ENCODE measurements at places on chromosomes 5 and 9.

DNA sequence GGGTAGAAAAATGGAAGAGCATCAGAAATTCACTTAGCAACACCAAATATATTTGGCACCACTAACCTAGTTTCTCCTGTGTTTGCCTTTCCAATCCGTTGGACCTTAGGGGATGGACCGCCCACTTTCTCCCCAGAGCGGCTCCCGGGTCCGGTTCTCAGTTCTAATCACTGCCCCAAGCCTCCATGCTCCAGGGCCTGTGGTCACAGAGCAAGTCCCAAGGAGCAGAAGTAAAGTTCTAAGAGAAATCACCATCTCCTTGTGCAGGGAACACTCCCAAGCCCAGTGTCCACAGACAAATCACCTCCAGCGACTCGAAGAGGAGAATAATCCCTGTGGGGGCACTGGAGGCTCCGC is 728 bp upstream of the SLC1A1 start:
- DNase-seq = no peak

GRCh38 chr9:133798160-133798559 is 60.0 kb upstream of the SARDH start:
- no peak for DNase-seq

DNA sequence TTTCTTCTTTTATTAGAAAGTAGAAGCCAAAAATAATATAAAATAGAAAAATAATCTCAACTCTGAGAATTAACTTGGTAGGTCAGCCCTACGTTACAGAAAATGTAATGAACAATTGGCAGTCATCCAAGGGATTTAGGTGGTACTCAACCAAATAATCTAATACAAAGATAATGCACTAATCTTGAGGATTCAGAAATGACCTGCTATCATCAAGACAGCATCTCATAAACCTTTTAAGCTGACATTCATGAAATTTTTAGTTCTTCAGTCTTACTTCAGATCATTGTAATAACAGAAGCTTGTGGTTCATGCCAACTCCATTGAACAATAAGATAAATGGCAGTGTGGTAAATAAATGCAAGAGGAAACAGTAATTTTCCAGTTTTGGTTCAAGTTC is 1058.0 kb downstream of the MAT2B start:
- no peak for DNase-seq

DNA sequence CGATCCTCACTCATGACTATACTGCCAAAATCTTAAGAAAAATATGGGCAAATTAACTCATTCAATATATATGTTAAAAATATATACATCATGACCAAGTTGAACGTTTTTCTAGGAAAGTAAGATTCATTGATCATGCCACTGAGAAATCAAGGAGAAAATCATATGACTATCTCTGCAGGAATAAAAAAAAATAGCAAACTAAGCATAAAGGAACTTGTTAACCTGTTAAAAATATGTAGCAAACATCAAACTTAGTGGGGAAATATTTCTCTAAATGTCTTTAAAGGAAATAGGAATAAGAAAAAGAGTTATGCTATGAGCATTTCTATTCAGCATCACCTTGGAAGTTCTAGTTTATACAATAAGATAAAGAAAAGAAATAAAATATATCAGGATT is 302.4 kb downstream of the GLIS3 start:
- no peak for DNase-seq

- DNase-seq = no peak
These were observed 70.8 kb downstream of the RAB24 start for GRCh38 chr5:177232761-177233160.

GRCh38 chr5:157520911-157521703 is 54.5 kb downstream of the ADAM19 start:
- no peak for DNase-seq

GRCh38 chr9:107158321-107158720 is 124.8 kb upstream of the RAD23B start:
- no peak for DNase-seq

DNA sequence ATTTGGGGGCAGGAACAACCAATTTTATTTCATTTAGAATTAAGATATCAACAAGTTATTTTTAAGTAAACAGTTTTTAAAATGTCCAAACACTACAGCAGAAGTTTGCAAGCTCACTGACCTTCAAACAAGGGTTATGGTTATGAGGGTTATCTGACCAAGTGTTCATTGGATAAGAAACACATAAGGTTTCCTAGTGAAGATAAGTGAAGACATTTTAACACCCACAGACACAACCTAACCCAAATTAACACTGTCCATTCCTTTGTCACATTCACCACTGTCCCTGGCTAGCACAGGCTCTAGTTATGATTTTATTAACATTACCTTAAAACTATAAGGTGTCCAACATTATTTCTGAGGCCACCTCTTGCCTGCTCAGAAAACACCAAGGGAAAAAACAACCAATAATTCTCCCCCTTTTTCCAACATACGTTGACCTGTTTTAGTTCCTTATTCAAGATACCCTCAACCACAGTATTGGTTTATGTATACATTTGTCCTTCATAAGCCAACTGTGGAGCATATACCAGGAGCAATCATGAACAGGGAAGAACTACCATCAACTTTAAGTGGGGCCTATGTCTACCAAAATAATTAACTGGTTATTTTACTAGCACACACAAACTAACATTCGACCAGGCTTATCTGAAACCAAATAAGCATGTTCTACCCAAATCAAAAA is 4.0 kb downstream of the ETF1 start:
- DNase-seq = no peak

DNA sequence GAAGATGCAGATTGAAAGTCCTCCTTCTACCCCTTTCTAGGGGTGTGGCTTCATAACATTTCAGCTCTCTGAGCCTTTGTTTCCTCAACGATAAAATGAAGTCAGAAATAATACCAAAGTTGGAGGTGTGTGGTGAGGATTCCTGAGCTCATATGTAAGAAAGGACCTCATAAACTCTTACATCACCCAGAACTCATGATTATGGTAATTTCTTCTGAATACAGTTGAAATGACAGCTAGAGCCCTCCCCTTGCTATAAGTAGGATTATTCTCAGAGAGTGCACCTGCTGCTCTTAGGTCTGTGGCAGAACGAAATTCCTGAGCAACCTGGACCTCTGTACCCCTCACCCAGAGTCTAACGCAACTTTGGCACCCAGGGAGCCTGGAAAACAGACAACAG is 291.4 kb upstream of the KLF4 start:
- no peak for DNase-seq

GRCh38 chr5:127754706-127755105 is 51.5 kb downstream of the CCDC192 start:
- no peak for DNase-seq

DNA sequence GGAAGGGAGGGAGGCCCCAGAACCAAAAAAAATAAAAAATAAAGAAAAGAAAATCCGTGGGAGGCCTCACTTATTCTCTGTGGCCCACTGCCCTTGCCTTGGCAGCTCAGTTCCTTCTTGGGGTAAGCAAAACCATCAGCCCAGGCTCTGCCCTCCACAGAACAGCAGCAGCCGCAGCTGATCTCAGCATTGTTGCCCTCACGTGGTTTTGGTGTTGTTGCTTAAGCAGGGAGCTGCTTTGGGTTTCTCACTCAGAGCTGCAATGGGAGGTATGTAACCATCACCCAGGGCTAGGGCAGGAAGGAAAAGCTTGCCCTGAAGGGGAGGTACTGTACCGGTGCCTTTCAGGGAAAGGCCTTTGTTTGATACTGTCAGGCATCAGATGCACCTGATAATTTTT is 374.7 kb upstream of the WWC1 start:
- no peak for DNase-seq

DNA sequence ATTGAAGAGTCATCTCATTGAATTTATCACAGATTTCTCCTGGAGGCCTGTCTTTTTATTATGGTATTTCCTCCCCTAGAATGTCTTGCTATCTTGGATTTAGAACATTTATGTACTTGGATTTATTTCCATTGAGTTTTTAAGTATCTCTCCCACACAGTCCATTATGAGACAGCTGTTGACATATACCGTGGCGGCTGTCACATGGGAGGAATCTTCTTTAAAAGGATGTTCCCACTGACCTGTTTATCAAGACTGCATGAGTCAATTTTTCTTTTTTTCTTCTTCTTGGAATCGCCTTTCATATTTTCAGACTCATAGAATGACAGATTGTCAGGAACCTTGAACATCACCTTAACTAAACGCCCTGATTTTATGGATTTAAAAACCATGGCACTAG is 2.9 kb upstream of the CAVIN4 start:
- DNase-seq = no peak

GRCh38 chr9:135146241-135146640 is 58.8 kb downstream of the OLFM1 start:
- no peak for DNase-seq

GRCh38 chr5:16869821-16870796 is 66.0 kb downstream of the MYO10 start:
- no peak for DNase-seq

DNA sequence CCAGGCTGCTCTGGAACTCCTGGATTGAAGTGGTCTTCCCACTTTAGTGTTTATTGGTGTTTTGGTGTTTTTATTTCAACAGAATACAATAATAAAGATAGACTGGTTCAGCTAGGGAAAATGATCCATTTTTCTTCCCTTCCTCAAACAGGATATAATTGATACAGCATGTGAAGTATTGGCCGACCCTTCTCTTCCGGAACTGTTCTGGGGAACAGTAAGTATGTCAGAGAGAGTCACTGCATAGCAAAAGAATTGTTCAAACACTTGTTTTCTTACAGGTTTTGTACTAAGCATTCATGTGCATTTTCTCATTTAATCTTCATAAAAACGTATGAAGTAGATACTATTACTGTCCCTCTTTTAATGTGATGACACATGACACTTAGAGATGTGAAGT is 31.6 kb downstream of the NUP188 start:
- no peak for DNase-seq

GRCh38 chr5:126599499-126599898 is 1.2 kb upstream of the PHAX start:
- DNase-seq = no peak

DNA sequence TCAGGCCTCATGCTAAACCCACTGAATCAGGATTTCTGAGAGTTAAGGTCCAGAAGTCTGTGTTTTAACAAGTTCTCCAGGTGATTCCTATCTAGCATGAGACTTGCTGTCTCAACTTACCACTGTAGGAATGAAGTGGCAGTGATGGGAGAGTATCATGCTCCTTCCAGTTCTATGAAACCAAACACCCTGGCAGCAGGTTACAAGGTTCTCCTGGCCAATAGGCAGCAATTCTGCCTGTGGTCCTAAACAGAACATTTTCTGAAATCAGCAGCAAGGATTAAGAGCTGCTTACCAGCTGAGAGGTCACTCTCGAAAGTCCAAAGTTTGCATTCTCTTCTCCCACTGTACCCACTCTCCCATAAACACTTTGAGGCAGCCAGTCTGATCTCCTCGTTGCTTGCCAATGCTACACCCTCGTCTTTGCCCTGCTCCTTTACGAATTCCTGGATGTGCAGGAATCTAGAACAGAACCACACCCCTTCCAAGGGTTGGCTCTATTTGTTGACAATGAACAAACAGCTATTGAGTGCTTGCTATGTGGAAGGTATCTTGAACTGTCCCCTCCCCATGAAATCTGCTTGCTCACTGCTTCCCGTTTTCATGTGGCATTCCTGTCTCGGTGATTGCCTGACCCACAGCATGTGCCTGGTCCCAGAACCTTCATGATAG is 100.5 kb downstream of the TMEM174 start:
- DNase-seq = no peak

GRCh38 chr9:3526997-3527940 is 1.5 kb upstream of the RFX3 start:
- DNase-seq = no peak

DNA sequence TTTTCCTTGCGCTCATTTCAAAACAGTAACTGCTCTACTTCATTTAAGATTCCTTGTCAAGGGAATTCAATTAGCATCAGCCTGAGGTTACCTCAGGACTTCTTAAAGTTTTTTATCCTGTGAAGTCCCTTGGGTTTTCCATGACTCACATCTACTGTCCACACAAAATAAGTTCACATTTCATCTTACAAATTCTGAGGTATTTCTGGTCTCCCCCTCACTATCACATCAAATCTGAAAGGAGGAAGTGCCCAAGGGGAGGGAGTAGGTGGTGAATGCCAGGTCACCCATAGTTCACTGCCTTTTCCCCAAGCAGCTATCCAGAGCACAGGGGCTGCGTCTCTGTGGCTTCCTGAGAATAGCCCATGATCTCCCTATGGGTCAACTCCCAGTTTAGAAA is 227.1 kb upstream of the NREP start:
- DNase-seq = no peak

GRCh38 chr9:88321764-88322163 is 66.5 kb upstream of the SPIN1 start:
- no peak for DNase-seq

All from progenitor cell of endocrine pancreas (in vitro differentiated cells).